ENCODE measurements at places on chromosomes 1 and 21. TPM values are rescaled to one million over a fixed set of nuclear protein-coding genes. Genes with fewer than 3 reads are reported as not detected.

Gene KTI12
- total RNA-seq = 14.5 TPM

Gene KIAA1614
- total RNA-seq = 0.15 TPM

Gene PGBD5
- not detected for total RNA-seq

DNA sequence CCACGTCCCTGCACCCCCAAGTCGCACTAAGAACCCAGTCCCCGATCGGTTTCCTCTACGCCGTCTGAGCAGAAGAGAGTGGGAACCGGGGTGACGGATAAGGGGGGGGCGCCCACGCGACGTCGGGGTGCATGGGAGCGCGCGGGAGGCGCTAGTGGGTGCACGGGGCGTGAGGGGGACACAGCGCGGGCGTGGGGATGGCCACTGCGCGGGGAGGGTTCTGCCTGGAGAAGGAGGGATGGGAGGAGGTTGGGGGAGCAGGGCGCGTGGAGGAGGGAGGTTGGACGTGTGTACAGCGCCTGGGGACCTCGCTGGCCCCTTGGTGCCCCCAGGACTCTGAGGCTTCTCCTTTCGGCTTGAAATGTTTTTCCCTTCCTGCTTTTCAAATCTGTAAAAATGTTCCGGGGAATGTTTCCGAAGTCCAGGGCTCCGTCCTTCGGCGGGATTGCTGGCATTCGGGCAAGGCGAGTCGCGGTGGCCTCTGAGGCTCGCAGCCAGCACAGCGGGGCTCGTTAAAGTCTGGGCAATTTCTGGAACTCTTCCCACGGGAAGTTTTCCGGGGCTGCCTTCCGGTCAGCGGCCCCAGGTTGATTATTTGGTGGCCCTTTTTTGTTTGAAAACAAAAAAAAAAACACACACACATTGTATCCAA, 13.1 kb downstream of the RNF220 start:
- peaks cover 41% of the 10 kb centered on the region for H3K27me3 ChIP-seq
- H3K27ac ChIP-seq = no peak overlapping the region
- no peak overlapping the region for H3K4me3 ChIP-seq
- no peaks in the 10 kb centered on the region for H3K36me3 ChIP-seq
- DNase-seq = no peak
- peaks cover 3% of the 10 kb centered on the region for H3K4me1 ChIP-seq

GRCh38 chr1:238119060-238119459, 228.3 kb upstream of the ZP4 start:
- no peaks in the 10 kb centered on the region for H3K36me3 ChIP-seq
- H3K4me1 ChIP-seq = no peaks in the 10 kb centered on the region
- no peaks in the 10 kb centered on the region for H3K27me3 ChIP-seq

GRCh38 chr1:184771190-184771691, 16.6 kb upstream of the EDEM3 start:
- H3K27ac ChIP-seq = no peak overlapping the region
- H3K4me1 ChIP-seq = no peaks in the 10 kb centered on the region
- no peaks in the 10 kb centered on the region for H3K27me3 ChIP-seq
- H3K4me3 ChIP-seq = no peak overlapping the region

GRCh38 chr1:216032284-216032683, 391.0 kb downstream of the USH2A start:
- H3K27ac ChIP-seq = no peak overlapping the region
- H3K4me1 ChIP-seq = no peaks in the 10 kb centered on the region
- DNase-seq = no peak

DNA sequence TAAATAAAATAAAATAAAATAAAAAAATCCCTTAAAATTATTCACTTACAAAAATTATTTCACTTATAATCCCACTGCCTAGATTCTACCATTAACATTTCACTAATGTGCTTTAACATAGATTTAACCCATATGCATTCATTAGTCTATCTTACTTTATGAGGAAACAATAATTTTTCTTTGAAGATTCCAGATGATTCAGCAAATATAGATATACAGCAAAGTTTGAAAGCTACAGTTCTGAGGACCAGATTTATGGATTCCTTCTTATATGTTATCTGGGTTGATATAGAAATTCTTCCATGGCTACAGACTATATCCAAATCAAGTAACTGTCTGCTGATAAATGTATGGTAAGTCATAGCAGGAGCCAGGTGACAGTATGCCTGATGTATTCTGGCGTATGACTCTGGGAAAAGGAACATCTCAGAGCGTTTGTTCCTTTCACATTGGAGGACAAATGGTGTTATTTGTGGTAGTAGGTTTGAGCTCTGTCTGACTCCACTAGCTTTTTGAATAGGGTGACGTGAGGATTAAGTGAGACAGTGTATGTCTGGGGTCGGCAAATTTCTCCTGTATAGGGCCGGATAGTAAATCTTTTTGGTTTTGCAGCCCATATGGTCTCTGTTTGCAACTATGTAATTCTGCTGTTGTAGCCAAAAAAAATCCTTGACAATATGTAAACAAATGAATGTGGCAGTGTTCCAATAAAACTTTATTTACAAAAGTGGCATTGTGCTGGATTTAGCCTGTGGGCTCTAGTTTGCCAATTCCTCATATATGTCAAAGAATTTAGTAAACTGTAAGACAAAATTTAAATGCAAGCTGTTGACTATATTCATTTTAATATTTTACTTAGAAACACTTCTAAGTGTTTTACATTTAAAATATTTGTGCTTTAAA, 9.3 kb downstream of the MAP3K21 start:
- H3K4me3 ChIP-seq = no peak overlapping the region
- H3K27ac ChIP-seq = no peak overlapping the region
- no peaks in the 10 kb centered on the region for H3K27me3 ChIP-seq
- no peaks in the 10 kb centered on the region for H3K4me1 ChIP-seq

DNA sequence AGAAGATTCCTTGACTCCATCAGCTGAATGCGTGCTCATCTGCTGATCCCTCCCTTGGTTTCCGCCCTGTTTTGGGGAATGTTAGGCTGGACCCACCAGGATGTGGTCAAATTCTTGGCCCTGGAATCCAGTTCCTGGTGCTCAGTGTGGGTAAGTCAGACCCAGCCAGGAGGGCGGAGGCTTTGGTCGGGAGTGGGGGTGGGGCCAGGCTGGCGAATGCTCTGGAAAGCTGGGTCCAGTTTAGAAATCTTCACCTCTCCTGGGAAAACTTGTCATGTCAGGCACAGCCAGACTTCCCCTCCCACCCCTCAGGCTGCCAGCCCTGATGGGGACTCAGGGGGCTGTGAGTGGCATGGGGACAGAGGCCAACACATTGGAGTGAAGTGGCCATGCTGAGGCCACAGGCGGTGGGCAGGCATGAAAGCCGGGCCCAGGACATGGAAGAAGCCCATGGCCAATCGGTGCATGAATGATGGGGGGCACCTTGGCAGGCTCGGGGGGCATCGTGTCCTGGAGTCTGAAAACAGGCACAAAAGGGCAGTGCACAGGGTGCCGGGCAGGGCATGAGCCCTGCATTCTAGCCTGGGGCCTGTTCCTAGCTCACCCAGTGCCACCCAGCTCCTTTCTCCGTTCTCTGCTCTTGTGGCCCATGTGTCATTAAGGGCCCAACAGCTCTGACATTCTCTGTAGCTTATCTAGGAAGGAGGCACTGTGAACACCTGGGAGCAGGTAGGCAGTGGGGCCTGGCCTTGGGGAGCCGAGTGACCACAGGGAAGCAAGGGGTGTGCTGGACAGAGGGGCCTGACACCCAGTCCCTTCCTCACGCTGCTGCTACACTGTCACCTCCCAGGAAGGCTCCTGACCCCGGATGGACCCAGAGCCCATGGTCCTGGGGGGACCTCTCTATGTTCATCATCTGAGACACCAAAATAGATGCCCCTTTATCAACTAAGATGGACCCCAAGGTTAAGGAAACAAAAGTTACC, 14.6 kb upstream of the PADI1 start:
- no peak overlapping the region for H3K4me3 ChIP-seq
- no peaks in the 10 kb centered on the region for H3K27me3 ChIP-seq
- H3K36me3 ChIP-seq = no peaks in the 10 kb centered on the region
- no peak overlapping the region for H3K27ac ChIP-seq

- no peak overlapping the region for H3K27ac ChIP-seq
- no peak overlapping the region for H3K4me3 ChIP-seq
- DNase-seq = no peak
- H3K4me1 ChIP-seq = no peaks in the 10 kb centered on the region
- H3K36me3 ChIP-seq = peaks cover 4% of the 10 kb centered on the region
Measured at GRCh38 chr1:230279583-230279945, 146.6 kb downstream of the PGBD5 start.

DNA sequence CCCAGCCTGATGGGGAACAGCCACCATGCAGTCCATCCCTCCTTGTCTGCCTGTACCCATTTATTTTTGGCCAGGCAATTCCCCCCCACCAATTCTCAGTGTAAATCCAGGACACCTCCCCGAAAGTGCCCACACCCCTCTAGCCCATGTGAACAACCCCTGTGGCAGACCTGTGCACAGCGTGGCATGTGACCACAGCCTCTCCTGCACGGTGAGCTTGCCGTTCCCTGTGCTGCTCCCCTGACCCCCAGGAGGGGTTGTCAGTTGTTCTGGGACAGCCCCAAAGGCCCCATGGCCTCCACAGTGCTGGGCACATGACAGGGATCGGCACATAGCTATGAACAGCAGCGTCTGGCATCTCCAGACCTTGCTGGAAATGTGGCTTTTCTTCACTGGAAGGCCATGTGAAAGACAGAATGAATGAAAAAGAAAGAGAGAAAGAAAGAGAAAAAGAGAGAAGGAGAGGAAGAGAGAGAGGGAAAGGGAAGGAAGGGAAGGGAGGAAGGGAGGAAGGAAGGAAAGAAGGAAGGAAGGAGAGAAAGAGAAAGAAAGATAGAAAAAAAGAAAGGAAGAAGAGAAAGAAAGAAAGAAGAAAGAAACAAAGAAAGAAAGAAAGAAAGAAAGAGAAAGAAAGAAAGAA, 3.9 kb downstream of the CAPN9 start:
- H3K27me3 ChIP-seq = no peaks in the 10 kb centered on the region
- no peak overlapping the region for H3K27ac ChIP-seq
- no peaks in the 10 kb centered on the region for H3K36me3 ChIP-seq

- no peak for DNase-seq
- no peaks in the 10 kb centered on the region for H3K36me3 ChIP-seq
- no peak overlapping the region for H3K27ac ChIP-seq
- H3K4me3 ChIP-seq = no peak overlapping the region
Measured at GRCh38 chr1:4853904-4854303, 199.5 kb downstream of the AJAP1 start.

DNA sequence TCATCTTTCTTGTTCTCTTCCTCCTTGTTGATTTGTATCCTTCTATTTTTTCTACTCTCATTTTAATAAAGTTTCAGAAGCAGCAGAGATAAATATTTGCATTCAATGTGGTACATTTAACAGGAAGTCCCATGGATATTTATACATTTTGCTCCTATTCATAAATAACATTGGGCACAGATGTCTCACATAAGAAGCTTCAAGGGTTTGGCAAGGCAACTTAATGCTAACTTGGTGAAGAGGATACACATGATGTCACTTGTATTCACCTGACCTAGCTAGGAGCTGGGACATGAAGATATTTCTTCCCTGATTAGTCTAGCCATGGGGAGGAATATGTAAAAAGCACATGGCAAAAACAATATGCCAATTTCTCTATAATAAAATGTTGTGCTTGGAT, 65.1 kb upstream of the DUSP10 start:
- H3K27me3 ChIP-seq = no peaks in the 10 kb centered on the region
- H3K4me1 ChIP-seq = peaks cover 13% of the 10 kb centered on the region
- DNase-seq = no peak
- H3K27ac ChIP-seq = no peak overlapping the region

DNA sequence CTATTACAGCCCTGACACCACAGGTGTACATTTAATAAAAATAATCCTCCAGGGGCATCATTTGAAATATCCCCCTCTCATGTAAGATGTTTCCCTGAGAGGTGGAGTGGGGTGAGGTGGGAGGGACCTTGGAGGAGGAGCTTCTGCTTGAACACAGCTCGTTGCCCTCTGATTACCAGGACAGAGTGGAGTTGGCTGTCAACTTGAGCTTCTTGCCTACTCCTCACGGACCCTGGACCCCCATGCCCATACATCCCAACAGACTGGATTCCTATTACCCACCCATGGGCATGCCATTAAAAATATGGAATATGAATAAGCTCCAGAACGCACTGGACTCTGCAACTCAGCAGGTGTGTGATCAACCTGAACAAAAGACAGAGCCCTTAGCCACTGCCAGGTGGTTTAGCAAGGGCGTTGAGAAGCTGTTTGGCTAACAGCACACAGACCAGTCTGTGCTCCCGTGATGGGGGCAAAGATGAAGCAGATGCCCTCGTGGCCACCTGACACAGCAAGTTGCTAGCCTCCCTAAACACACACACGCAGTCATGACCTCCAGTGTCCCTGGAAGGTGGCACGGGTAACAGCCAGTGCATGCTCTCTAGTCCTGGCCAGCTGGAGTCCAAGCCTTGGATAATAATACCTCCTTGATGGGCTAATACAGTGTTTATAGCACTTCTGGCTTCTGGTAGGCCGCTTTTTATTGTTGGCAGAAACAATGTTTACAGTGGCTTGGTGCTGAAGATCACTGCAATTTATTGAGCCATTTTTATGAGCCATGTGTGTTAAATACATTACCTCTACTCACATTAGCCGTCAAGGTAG, 155.0 kb downstream of the TOMM20 start:
- H3K27me3 ChIP-seq = no peaks in the 10 kb centered on the region
- H3K4me1 ChIP-seq = peaks cover 8% of the 10 kb centered on the region
- no peak overlapping the region for H3K4me3 ChIP-seq

DNA sequence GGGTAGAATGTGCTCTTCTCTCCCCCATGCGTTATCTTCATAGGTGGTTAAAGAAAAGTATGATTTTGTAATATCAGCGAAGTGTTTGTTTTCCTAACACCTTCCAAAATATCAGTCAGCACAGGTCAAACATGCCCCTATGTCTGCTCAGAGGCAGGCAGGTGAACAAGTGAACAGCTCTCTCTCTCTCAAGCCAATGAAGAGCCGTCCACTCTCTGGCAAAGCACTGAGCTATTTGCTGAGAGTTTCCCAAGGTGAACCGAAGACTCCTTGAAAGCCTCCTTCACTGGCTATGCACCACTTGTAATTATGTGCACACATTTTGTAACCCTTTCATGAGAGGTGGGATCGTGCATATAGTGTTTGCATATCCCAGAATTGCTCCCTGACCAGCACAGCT, 47.7 kb downstream of the ST6GALNAC3 start:
- no peaks in the 10 kb centered on the region for H3K36me3 ChIP-seq
- H3K4me3 ChIP-seq = no peak overlapping the region
- no peak overlapping the region for H3K27ac ChIP-seq
- H3K27me3 ChIP-seq = no peaks in the 10 kb centered on the region
- DNase-seq = no peak
- no peaks in the 10 kb centered on the region for H3K4me1 ChIP-seq

GRCh38 chr1:53448241-53448841, 10.9 kb upstream of the DMRTB1 start:
- H3K4me3 ChIP-seq = no peak overlapping the region
- no peak overlapping the region for H3K27ac ChIP-seq
- H3K4me1 ChIP-seq = no peaks in the 10 kb centered on the region
- DNase-seq = no peak
- H3K36me3 ChIP-seq = no peaks in the 10 kb centered on the region
- H3K27me3 ChIP-seq = no peaks in the 10 kb centered on the region

DNA sequence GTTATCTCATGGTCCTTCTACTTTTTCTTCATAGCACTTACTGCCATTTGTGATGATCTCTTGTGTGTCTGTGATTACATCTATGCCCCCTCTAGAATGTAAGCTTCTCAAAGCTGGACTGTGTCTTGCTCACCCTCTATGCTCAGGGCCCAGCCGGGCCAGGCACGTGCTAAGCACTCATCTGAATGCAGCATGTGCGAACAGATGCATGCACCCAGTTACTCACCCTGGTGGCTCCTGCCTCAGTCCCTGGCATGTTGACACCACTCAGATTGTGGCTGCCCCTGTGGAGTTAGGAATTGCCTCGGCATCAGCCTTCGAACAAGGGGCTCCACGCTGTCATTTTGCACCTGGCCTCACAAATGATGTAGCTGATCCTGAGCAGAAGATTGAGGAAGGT, 19.6 kb upstream of the PABPC4 start:
- H3K4me3 ChIP-seq = no peak overlapping the region
- H3K27me3 ChIP-seq = no peaks in the 10 kb centered on the region
- no peaks in the 10 kb centered on the region for H3K4me1 ChIP-seq
- H3K36me3 ChIP-seq = no peaks in the 10 kb centered on the region
- no peak overlapping the region for H3K27ac ChIP-seq

Data from naive thymus-derived CD4-positive, alpha-beta T cell (primary cell).